ENCODE measurements at places on chromosomes 12 and 14.

- no peak for DNase-seq
These were observed 92.5 kb downstream of the DPF3 start for GRCh38 chr14:72801381-72801812.

GRCh38 chr14:100669468-100669867, 57.2 kb upstream of the DLK1 start:
- DNase-seq, result no peak

GRCh38 chr12:47458279-47458678, 247.6 kb downstream of the RPAP3 start:
- DNase-seq, result no peak

GRCh38 chr14:25832585-25832984, 765.2 kb downstream of the NOVA1 start:
- DNase-seq, result no peak

GRCh38 chr12:72610854-72611358, 338.7 kb downstream of the TRHDE start:
- no peak for DNase-seq
